ENCODE measurements at places on chromosomes 12 and 14. TPM values are rescaled to one million over a fixed set of nuclear protein-coding genes. Genes with fewer than 3 reads are reported as not detected.

- no peaks in the 10 kb centered on the region for H3K36me3 ChIP-seq
- H3K27me3 ChIP-seq = no peaks in the 10 kb centered on the region
- no peak overlapping the region for H3K27ac ChIP-seq
- H3K4me3 ChIP-seq = no peak overlapping the region
These were observed 143.0 kb downstream of the EMP1 start for GRCh38 chr12:13339538-13339937.

- no peaks in the 10 kb centered on the region for H3K4me1 ChIP-seq
- peak overlapping the region; percentile 26 for H3K4me3 ChIP-seq
- peak overlapping the region; percentile 87 for H3K27ac ChIP-seq
- no peaks in the 10 kb centered on the region for H3K36me3 ChIP-seq
- no peak for DNase-seq
These were observed 45.6 kb downstream of the PITPNM2 start for GRCh38 chr12:123105211-123105826.

DNA sequence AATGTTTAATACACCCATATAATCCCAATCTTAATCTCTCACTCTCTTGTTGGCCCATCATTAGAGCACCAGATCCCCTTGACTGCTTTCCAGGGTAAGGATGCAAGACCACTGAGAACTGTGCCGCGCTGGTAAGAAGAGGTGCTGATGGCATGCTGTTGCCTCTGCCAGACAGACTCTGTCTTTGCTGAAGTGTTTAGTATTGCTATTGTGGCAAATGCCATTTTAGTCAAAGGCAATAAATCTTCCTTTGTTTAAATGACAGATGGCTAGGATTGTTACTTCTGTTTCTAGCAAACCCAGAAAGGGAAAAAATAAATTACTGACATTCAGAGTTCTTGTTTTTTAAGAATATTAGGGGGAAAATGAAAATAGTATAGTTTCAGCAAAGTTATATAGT lies 152.3 kb downstream of the MON2 start:
- no peaks in the 10 kb centered on the region for H3K4me1 ChIP-seq
- H3K27ac ChIP-seq = no peak overlapping the region
- H3K36me3 ChIP-seq = no peaks in the 10 kb centered on the region
- H3K27me3 ChIP-seq = no peaks in the 10 kb centered on the region
- H3K4me3 ChIP-seq = no peak overlapping the region

Gene SLC5A8
- total RNA-seq = not detected

Gene KRT86
- total RNA-seq = not detected

All from right atrium auricular region (tissue), 2 donors.